ENCODE measurements at places on chromosomes 11 and 22.

GRCh38 chr11:31788085-31788484, 23.0 kb downstream of the PAX6 start:
- no peak for DNase-seq

DNA sequence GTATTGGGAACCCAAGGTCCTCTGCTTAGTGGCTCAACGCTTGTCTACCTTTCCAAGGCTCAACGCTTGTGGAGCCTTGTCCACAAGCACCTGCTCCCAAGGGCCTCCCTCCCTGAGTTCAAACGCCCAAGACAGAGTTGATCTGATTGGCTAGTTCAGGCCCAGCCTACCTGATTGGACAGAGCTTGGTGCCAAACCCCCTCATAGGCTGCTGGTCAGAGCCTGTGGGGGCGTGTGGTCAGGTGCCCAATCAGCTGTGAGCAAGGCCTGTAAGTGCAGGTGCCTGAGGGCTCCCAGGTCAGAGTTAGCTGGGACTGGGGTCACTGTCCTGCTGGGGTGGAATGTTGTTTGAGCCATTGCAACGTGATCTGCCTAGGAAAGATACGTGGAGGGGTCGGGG, 16.9 kb upstream of the TMPRSS6 start:
- DNase-seq: no peak

DNA sequence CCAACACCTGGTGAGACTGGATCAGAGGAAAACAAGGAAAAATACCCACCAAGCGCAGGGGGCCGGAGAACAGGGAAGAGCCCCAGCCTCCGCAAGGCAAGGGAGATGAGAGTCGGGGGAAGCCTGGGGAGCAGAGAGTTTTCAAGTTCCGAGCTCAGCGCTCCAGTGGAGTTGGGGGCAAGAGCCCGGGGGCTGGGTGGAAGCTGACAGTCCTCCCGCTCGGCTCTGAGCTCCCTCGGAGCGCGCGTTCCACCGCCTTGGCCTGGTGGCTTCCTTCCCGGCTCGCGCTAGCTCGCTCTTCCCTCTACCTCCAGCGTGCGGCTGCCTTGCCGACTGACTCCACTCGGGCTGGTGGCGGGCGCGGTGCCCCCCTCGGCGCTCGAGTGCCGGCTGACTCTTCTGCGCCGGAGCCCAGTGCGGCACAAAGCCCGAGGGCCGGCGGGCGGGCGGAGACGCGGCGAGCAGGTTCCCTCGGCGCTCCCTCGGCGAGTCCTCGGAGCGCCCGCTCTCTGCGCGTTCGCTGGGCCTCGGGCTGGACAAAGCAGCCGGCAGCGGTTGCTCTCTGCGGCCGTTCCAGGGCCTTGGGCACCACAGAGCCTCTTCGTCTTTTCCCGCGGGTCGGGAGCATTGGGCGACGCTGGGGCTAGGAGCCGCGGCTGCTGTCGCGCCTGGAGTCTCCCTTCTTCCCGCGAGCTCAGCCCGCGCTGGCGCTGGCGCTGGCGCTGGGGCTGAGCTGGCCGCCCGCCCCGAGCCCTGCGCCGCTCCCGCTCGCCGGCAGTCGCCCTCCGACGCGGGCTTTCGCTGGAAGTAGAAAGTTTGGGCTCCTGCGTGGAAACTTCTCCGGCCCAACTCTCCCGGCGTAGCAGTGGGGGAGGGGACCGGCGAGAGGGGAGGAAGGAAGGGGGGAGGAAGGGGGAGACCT, 1.0 kb downstream of the PAX6 start:
- no peak for DNase-seq

DNA sequence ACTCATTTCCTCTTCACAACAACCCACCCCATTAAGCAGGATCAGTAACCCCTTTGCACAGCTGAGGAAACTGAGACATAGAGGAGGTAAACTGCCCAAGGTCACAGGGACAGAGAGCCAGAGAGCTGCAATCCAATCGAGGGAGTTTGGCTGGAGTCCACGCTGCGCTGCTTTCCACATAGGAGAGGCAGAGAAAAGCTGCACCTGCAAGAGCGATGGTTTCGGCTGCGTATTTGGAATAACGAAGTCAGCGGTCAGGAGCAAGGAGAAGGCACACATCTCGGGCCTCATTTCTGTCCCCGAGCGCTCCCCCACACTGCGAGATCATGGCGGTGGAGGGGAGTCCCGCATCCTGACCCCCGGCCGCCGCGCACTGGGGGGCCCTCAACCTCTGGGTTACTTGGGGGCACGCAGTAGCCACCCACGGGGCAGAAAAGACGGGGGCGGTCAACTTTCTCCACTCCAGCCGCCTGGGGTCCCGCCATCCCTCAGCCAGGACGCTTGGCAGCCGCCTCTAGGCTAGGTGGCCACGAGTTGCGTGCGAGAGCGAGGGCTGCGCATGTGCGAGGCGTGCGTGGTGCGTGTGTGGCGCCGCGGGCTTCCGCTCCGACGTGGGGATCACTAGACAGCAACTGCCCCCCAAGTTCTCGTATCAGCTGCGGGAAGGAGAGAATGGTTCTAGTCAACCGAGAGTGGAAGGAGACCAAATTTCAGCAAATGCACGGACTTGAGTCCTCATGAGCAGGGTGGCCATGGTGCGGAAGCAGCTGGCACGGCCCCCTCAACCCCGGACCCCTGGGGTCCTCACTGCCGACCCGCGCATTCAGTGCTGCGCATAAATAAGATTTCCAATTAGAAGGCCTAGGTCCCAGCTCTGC, 42.3 kb upstream of the CLDN5 start:
- DNase-seq: no peak

DNA sequence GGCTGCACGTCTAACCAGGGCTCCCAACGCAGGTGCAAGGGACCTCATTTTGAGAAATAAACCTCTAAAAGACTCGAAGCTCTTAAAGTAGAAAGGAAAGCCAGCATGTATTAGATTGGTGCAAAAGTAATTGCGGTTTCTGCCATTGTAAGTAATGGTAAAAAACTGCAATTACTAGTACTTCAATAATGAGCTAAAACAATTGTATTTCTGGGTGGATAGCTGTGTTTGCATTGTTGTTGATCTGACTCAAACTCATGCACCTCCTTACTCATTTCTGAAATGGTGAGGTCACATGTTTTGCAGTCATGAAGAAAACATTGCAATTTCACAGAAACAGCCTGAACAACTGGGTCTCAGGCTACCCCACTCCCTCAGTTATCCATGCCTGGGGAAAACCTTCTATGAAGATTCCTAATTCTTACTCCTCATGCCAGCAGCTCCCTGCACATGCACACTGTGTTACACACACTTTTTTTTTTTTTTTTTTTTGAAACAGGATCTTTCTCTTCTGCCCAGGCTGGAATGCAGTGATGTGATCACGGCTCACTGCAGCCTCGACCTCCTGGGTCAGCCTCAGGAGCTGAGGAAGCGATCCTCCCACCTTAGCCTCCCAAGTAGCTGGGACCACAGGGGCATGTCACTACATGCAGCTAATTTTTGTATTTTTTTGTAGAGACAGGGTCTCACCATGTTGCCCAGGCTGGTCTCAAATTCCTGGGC, 24.6 kb downstream of the VWCE start:
- DNase-seq: no peak

DNA sequence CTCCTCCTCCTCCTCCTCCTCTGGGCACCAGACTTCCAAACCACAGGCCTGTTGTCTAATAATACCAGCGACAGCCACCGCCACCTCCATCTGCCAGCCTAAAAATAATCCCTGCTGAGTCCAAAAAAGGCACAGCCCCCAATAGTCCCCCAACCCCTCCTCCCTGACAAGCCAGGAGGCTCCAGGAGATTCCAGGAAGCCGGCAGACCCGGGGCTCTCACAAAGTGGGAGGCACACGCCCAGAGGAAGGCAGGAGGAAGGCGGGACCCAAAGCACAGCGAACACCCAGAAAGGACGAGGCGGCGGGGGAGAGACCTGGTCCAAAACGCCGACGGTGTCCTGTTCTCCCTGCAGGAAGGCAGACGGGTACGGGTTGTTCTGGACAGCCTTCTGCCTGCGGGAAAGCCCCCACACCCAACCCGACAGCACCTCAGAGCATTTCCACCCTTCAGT, 5.9 kb downstream of the IGSF9B start:
- DNase-seq: no peak

- DNase-seq: no peak
These were observed 42.8 kb downstream of the SHISAL1 start for GRCh38 chr22:44269757-44270555.

DNA sequence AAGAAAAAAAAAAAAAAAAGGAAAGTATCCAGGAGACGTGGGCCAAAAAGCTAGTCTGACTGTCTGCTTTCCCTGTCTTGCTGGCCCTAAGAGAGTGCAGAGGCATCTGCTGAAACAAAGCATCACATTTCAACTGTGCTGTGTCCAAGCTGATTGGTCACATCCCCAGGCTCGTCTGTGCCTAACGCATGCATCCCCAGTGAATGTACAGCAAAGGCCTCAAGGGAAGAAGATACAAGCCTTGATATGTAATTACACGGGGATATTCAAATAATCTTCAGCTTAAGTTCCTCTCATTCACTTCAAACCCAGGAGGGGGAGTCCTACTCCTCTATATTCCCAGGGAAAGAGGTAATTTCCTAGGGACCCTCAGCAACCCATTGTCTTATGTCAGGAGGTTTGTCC, 5.4 kb upstream of the SORL1 start:
- no peak for DNase-seq

- no peak for DNase-seq
These were observed 2.2 kb upstream of the RFPL2 start for GRCh38 chr22:32206774-32207758.

- DNase-seq: no peak
These were observed 20.8 kb upstream of the PICALM start for GRCh38 chr11:86089659-86090058.

DNA sequence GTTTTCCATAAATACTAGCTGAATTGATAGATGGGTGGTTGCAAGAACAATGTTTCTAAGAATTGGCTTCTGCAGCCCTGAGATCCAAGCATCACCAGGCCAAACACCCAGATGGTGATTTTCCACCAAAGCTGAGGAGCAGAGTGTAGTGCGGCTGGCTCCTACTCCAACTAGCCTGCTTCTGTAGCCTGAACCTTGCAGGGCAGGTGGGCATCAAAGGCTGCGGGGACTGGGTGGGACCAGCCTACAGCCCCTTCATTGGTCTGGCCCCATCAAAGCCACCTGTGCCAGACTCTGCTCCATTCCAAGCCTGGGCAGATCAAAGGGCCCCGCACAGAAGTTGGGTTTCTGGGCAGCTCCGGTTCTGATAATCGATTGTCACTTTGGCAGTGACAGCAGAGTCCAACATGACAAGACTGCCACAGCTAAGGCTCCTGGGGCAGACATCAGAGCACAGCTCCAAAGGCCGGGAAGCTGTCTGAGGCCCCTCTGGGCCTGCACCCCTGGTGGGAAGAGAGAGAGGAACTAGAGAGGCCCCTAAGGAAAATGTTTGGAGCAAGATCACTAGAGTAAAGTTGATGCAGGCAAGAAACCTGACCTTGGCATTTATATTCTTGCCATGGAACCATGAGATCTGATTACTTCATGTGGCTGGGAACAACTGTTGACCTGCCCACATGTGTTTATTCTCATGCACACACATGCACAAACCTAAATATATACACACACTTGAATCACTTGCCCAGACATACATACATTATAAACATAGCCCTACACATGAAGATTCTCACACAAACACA, 582.9 kb downstream of the INSC start:
- no peak for DNase-seq

- no peak for DNase-seq
These were observed 8.7 kb upstream of the PEX26 start for GRCh38 chr22:18069041-18069440.

DNA sequence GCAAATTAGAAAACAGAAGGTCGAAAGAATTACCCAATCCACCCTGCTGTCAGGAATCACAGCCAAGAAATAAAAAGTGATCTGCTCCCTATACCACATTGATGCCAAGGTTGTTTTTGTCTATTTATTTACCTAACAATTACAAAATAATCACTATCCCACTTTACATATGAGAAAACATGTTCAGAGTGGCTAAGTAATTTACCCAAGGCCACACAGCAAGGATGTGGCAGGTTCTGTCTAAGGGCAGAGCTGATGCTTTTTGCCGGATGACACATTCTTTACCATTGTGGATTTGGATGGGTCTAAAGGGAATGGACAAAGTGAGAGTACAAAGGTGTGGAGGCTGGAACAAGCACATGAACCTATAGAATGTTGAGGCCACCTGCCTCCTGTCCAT, 460.7 kb downstream of the INSC start:
- DNase-seq: no peak

DNA sequence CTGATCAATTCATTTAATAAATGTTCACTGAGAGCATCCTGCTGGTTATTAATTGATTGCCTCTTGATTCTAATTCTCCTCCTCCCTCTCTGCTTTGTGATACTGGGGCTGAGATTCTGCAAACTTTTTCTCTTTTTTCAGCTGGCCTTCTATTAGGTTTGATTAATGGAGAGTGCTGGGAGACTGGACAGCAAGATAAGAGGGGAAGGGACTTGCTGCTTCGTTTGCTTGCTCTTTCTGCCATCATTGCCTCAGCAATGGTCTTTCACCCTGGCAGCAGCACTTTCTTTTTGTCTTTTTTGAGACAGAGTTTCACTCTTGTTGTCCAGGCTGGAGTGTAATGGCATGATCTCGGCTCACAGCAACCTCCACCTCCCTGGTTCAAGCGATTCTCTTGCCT, 7.1 kb downstream of the DNHD1 start:
- DNase-seq: no peak

GRCh38 chr11:122744357-122744756, 88.8 kb downstream of the UBASH3B start:
- DNase-seq: no peak

DNA sequence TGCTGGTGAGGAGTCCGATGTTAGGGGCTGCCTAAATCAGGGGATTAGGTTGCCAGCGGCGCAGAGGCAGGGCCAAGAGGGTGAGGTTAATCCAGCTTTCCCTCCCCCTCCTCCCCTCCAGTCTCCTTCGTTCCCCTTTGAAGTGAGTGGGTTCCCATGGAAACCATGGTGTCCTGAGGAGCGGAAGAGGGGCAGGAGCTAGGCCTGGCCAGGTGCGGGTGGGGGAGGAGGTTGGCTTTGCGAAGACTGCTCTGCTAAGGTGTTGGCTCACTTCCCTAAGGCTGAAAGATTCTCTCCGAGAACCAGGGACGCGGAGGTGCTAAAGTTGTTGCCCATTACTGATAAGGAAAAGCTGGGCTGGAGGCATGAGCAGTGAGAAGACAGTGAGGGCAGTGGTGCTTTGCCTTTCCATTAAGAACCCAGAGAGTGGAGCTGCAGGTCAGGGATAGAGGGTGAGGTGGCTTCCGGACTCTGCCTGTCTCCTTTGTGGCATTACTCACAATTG, 124.6 kb downstream of the FEZ1 start:
- DNase-seq: no peak

Measured in stimulated activated CD8-positive, alpha-beta memory T cell treated with anti-CD3 and anti-CD28 coated beads, Interleukin-4, amount 100 ng/mL, for 4 hours (primary cell).